ENCODE measurements at places on chromosomes 3 and 15. TPM values are rescaled to one million over a fixed set of nuclear protein-coding genes. Genes with fewer than 3 reads are reported as not detected.
A peak's percentile ranks its signal among the peaks of the same experiment; 100 is the strongest.

SLC38A3 gene
- total RNA-seq, result not detected

RLBP1 gene
- not detected for total RNA-seq

P2RY14 gene
- 43.2 TPM for total RNA-seq

GP5 gene
- not detected for total RNA-seq

PRR20G gene
- total RNA-seq, result not detected

FGF7 gene
- total RNA-seq, result 24.1 TPM

CCNB2 gene
- 11.9 TPM for total RNA-seq

- no peak for DNase-seq
Measured at GRCh38 chr3:121979734-121980449, 42.2 kb downstream of the ILDR1 start.

DNA sequence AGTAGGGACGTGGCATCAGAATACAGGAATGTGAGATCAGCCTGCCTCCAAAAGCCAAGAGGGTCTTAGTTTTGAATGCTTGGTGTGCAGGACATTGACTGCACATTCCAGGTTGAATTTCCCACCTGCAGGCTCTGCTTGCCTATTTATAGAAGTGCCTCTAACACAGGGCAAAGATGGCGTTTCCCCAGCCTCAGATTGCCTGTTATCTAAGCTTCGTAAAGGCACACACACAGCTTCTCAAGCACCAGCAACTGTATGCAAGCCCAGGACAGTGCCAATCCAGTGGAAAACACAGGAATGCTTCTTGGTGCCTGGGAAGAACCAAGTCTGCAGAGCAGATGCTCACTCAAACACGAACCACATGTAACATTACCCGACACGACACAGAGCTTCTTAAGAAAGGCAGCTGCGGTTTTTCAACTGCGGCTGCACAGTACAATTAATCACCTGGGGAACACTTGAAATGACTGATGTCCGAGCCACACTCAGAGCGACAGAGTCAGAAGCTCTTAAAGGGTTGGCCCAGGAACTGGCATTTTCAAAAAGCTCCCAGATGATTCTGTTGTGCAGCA is 90.0 kb upstream of the ANKRD34C start:
- no peak for DNase-seq

DNA sequence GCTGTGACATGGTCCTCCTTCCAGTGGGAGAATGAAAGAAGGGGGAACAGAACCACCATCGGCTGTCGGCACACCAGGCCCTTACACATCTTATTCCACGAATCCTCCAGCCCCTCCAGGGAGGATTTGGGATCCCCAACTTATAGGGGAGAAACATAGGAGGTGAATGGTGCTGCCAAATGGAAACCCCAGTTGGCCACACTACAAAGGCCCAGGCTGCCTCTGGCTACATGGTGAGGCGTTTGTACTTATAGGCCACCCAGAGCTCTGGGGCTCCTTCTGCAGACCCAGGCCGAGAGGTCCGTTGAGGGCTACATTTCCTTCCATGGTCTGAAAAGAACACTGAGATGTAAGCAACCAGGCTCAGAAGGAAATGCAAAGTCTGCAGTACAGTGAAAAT is 12.0 kb downstream of the AMOTL2 start:
- no peak for DNase-seq

- peak; percentile 44 for DNase-seq
Measured at GRCh38 chr15:67125589-67126502, 60.4 kb downstream of the SMAD3 start.

DNA sequence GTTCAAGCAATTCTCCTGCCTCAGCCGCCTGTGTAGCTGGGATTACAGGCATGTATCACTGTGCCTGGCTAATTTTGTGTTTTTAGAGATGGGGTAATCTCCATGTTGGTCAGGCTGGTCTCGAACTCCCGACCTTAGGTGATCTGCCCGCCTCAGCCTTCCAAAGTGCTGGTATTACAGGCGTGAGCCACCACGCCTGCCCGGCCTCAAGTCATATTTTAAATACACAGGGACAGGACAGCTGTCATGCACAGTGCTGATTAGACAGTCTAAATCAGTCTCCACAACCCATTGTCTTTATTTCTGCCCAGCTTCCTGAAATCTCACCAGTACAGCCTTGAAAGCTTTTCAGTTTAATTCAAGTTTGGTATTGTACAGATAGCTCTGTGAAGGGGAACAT is 587.4 kb downstream of the FOXP1 start:
- DNase-seq, result no peak

GRCh38 chr3:36525115-36525801 is 145.0 kb downstream of the STAC start:
- no peak for DNase-seq

GRCh38 chr3:46281551-46281950 is 39.3 kb downstream of the CCR3 start:
- no peak for DNase-seq

- peak; percentile 49 for DNase-seq
Measured at GRCh38 chr3:110344897-110345767, 726.5 kb upstream of the NECTIN3 start.

GRCh38 chr3:147604136-147604535 is 195.0 kb downstream of the ZIC1 start:
- no peak for DNase-seq

DNA sequence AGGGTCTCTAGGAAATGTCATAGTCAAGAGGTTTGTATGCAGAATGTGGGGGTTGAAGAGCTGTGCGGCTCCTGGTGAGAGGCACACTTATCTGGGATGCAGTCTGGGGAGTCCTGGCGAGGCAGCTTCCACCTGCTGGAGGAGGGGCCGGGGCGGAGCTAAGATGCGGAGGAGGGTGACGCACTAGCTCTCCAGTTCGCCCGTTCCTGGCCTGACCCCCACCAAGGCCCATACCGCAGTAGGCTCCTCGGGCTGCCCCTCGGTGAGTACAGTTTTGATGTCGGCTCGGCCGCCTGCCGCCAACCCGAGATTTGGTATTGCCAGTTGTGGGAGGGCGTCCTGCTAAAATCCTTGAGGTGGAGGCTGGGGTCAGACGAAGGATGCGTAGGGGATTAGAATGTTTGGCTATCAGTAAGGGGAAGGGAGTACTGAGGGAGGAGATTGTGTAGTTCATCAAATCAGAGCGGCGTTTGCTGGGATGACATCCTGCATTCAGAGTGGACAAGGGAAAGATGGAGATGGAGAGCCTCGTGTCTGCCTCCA is at the start of gene SCG5:
TSS of gene SCG5 (plus strand) at position 194 of the 543 bp plus-strand sequence. CDS start 1,883 bp downstream, outside the sequence.
- DNase-seq, result no peak

GRCh38 chr15:78208341-78208844 is 26.0 kb downstream of the ACSBG1 start:
- peak; percentile 22 for DNase-seq

- no peak for DNase-seq
Measured at GRCh38 chr3:192168202-192168601, 559.1 kb downstream of the FGF12 start.

Data from stomach (tissue), 19 donors.